Smooth muscle cell of the pulmonary artery (primary cell): ENCODE measurements at places on chromosomes 2 and 18. TPM values are rescaled to one million over a fixed set of nuclear protein-coding genes. Genes with fewer than 3 reads are reported as not detected.

Gene CXCR1
- total RNA-seq: not detected in 2 replicates

Gene C2orf66
- total RNA-seq: 0.20 and 0.59 TPM in 2 replicates

Gene LTBP1
- total RNA-seq: 565 and 1,048 TPM in 2 replicates

Gene TEX44
- not detected in 2 replicates for total RNA-seq

Gene PROKR1
- total RNA-seq: not detected in 2 replicates

Gene MAP2
- 10.7 and 20.1 TPM in 2 replicates for total RNA-seq

Gene MOGAT1
- not detected in 2 replicates for total RNA-seq
